ENCODE measurements at places on chromosomes 5 and 9. TPM values are rescaled to one million over a fixed set of nuclear protein-coding genes. Genes with fewer than 3 reads are reported as not detected.

Gene CDX1
- 472 TPM for total RNA-seq

- H3K36me3 ChIP-seq = no peaks in the 10 kb centered on the region
- H3K27me3 ChIP-seq = peaks cover 41% of the 10 kb centered on the region
- no peak overlapping the region for H3K4me3 ChIP-seq
Measured at GRCh38 chr5:178279723-178280438, 47.3 kb upstream of the PHYKPL start.

DNA sequence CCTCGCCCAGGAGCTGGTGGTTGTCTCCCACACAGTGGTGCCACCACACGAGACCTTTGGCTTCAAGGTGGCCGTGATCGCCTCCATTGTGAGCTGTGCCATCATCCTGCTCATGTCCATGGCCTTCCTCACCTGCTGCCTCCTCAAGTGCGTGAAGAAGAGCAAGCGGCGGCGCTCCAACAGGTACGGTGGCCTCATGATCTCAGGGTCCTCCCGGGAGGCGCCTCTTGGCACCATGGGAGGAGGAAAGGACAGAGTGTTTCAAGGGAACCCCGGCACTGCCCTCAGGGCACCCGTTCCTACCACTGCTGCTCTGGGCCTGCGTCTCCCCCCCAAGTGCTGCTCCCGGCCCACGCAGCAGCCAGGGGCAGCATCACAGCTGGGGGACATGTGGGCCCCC is 18.2 kb upstream of the CARD19 start:
- no peak overlapping the region for H3K27ac ChIP-seq
- H3K4me3 ChIP-seq = no peak overlapping the region
- H3K36me3 ChIP-seq = no peaks in the 10 kb centered on the region

DNA sequence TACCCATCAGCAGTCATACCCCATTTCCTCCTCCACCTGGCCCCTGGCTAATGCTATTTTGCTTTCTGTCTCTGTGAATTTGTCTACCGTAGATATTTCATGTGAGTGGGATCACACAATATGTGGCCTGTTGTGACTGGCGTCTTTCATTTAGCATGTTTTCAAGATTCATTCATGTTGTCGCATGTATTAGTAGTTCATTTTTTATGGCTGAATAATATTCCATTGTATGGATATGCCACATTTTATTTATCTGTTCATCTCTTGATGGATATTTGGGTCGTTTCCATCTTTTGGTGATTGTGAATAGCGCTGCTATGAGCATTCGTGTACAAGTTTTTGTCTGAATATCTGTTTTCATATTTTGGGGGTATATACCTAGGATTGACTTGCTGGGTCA is 33.9 kb downstream of the PSD2 start:
- no peak for DNase-seq
- H3K4me1 ChIP-seq = no peaks in the 10 kb centered on the region
- H3K36me3 ChIP-seq = no peaks in the 10 kb centered on the region
- H3K27ac ChIP-seq = no peak overlapping the region
- H3K27me3 ChIP-seq = no peaks in the 10 kb centered on the region

DNA sequence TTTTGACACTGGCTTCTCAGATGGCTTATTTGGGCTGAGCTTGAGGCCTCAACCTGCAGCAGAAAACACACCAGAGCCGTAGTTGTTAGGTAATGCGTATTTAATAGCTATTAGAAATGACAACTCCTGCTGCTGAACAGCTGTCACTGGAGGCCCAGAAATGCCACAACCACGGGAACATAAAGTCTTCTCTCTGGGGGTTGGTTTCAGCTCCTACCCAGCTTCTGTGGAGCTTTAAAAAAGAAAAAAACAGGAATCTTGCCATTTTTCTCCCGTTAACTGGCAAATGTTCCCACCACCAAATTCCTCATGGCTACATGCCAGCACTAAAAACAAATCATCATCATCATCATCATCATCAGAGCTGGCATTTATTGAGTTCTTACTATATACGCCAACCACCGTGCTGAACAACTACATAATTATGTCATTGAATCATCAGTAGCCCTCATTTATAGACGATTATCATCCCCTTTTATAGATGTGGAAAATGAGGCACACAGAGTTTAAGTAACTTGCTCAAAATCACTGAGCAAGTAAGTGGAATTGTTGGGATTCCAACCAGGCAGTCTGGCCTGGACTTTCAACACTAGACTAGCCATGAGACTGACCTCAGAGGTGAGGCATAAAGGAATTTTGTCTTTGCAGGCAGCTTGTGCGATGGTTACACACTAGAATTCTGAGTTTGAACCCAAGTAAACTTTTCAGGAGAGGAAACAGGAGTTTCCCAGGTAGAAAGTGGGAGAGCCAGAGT is 185.3 kb upstream of the WWC1 start:
- peaks cover 5% of the 10 kb centered on the region for H3K27me3 ChIP-seq
- H3K4me1 ChIP-seq = no peaks in the 10 kb centered on the region
- H3K27ac ChIP-seq = no peak overlapping the region
- no peaks in the 10 kb centered on the region for H3K36me3 ChIP-seq
- no peak for DNase-seq
- no peak overlapping the region for H3K4me3 ChIP-seq

- no peaks in the 10 kb centered on the region for H3K4me1 ChIP-seq
- H3K27me3 ChIP-seq = no peaks in the 10 kb centered on the region
- H3K27ac ChIP-seq = no peak overlapping the region
- H3K36me3 ChIP-seq = no peaks in the 10 kb centered on the region
- peak; percentile 30 for DNase-seq
- no peak overlapping the region for H3K4me3 ChIP-seq
Measured at GRCh38 chr9:278651-279050, 64.0 kb downstream of the DOCK8 start.

- H3K27me3 ChIP-seq = no peaks in the 10 kb centered on the region
- no peak for DNase-seq
- H3K4me3 ChIP-seq = no peak overlapping the region
Measured at GRCh38 chr5:63831381-63831780, 130.9 kb downstream of the HTR1A start.

DNA sequence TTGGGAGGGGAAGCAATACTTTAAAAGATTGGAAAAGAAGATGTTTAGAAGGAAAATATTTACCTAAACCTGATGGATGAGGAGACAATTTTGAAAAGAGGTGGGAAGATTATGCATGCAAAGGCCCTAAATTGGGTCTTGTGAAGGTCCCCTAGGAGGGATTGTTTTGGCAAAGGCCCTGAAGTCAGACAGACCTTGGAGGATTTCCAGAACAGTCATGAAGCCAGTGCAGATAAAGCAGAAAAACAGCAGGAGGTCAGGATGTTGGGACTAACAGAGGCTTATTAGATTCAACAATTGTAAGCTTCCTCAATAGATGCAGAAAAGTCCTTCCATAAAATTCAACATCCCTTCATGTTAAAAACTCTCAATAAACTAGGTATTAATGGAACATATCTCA is 361.0 kb upstream of the CDH6 start:
- no peak overlapping the region for H3K4me3 ChIP-seq
- no peak overlapping the region for H3K27ac ChIP-seq
- no peaks in the 10 kb centered on the region for H3K4me1 ChIP-seq
- no peaks in the 10 kb centered on the region for H3K27me3 ChIP-seq

DNA sequence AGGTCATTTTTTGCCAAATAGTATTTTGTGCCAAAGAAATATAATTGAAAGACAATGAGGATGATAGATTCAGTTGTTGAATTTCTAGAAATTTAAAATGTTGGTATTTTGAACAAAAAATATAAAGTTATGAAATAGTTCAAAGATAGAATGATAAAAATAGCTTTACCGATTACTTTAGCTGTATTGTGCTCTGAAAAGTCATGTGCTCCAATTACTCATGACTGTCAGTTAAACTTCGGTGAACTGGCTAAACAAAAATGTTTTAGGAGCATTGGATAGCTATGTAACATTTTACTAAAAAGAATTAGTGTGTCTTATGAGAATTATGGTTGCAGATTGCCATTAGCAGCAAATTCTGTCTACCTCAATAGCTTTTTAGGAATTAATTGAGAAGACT is 177.3 kb upstream of the VCAN start:
- no peaks in the 10 kb centered on the region for H3K27me3 ChIP-seq
- no peak for DNase-seq
- no peak overlapping the region for H3K27ac ChIP-seq
- H3K4me3 ChIP-seq = no peak overlapping the region
